DMS153 (cell line): ENCODE measurements at places on chromosomes 12 and 14.

DNA sequence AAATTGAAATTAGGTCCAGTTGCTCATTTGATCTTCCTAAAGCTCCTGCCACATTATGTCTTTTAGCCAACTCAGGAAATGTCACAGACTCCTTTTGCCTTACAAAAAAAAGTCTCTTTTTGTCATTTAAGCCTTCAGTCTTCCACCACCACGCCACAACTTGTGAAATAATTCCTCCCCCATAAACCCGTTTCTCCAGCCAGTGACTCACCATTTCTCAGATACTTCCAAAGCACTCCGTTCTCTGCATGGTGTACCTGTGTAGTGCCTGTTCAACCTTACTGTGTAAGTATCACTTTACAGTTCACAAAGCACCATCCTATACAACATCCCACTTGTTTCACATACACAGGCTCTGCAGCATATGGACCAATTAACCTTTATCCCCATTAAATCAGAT is 139.5 kb upstream of the AEBP2 start:
- DNase-seq: no peak

- no peak for DNase-seq
These were observed 55.6 kb upstream of the PTPRB start for GRCh38 chr12:70692681-70693288.

GRCh38 chr14:93305725-93306418 is 27.0 kb downstream of the BTBD7 start:
- no peak for DNase-seq

- DNase-seq: no peak
These were observed 13.5 kb upstream of the ATG14 start for GRCh38 chr14:55425091-55425490.

DNA sequence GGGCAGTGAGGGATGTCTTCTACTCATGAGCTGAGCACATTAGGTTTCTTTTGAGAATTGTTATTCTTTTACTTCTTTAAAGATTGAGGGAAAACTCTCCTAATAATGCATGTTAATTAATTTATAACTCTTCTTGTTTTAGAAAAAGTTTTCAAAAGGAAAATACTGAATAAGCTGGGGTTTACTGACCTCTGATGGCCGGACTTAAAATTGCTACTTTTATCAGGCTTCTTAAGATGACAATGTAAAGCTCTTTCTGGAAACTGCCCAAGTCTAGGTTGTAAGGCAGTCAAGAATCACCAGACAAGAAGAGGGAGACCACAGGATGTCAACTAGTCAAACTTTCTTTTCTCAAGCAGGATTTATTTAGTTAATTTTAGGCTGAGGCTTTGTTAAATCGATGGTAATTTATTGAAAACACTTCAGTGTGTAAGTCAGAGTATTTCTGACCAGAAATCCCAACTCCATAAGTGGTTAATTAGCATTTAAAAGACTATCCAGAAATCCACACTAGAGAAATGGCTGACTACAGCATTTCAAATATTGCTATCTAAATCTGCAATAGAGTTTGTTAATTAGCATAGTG is 82.1 kb downstream of the AVPR1A start:
- DNase-seq: no peak

GRCh38 chr14:65100922-65101541 is 1.3 kb downstream of the MAX start:
- no peak for DNase-seq

DNA sequence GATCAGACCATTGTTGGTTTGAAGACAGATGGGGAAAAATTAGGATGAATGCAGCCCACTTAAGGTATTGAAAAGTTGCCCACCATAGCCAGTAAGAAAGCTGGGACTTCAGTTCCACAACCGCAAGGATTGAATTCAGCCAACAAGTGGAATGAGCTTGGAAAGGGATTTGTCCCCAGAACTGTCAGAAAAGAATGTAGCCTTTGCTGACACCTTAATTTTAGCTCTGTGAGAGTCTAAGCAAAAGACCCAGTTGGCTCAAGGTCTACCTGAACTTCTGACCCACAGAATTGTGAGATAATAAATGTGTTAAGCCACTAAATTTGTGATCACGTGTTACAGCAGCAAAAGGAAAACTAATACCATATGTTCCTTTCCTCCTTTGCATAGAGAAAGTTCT is 29.4 kb downstream of the PPFIA2 start:
- no peak for DNase-seq

GRCh38 chr14:100052819-100053218 is 12.4 kb upstream of the EVL start:
- DNase-seq: no peak

DNA sequence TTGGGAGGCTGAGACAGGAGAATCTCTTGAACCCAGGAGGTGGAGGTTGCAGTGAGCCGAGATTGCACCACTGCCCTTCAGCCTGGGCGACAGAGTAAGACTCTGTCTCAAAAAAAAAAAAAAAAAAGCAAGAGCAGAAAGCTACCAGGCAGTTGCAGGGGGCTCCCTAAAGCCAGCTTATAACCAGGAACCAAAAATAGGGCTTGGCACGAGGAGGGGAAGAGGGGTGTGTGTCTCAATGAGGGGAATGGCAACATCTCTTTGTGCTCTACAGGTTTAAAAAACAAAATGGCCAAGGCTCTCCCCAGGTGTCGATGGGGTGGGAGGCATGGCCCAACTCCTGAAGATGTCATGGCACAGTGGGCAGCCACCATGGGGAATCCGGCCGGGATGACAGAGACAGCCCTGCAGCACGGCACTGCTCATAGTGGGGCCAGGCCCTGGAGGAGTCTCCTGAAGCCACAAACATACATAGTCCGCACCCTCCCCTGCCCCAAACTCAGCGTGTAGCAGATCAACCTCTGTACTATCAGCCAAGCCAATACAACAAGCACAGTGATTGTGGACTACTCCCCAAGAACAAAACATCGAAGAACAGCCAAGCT is 16.0 kb upstream of the EIF5 start:
- no peak for DNase-seq

DNA sequence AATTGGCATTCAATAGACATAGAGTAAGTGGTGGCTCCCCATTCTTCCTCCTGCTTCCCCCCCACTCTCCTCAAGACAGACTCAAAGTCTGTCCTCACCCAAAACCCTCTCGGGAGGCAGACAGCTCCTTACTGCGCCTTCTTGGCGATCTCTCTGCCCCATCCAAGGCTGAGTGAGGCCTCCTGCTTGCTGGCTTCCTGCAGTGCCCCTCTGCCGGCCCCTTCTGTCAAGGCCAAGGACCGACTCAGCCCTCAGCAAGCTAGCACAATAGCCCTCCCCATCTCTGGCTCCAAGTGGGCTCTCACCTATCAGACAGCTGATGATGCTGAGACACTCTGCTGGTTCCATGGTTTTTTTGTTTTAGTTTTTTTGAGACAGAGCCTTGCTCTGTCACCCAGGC is 62.5 kb upstream of the DLK1 start:
- no peak for DNase-seq

DNA sequence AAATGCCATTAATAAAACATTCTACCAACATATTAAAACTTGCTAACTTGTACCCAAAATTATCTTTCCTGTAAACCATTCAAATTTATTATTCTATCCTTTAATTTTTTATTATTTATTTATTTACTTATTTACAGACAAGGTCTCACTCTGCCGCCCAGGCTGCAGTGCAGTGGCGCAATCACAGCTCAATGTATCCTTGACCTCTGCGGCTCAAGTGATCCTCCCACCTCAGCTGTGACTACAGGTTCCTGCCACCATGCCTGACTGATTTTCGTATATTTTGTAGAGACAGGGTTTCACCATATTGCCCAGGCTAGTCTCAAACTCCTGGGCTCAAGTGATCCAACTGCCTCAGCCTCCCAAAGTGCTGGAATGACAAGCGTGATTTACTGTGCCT is 20.4 kb upstream of the LIN7A start:
- no peak for DNase-seq

DNA sequence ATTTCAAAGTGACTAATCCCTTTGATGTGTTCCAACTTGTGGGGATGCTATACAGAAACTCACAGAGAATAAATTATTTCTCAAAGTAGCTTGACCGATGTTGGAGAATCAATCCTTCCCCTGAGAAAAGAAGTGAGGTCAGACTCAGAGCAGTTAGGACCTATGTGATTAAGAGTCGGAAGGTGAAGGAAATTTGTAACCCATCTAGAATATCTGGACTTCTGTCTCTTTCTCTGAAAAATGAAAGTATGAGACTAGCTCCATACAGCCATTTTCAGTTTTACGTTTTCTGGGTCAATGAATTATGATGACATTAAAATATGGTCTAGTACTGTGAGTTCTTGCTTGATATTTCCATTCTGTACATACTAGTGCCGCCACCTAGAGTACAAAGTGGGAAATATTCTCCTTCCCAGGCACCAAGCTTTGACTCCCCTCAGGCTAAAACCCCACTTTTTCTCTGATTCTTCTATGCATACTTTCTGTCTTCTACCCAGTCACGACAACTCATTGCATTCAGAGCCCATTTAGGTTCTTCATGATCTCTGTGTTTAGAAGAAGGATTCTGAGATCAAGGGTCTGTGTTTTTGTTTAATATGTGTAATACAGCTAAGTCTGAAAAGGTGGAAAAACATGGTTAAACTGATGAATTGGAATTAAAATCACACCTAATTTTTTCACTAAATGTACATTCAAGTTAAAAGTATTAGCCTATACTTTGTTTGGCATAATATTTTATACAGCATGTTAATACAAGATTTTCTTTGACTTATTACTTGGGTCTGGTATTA is 6.9 kb upstream of the NTS start:
- peak; percentile 16 for DNase-seq

DNA sequence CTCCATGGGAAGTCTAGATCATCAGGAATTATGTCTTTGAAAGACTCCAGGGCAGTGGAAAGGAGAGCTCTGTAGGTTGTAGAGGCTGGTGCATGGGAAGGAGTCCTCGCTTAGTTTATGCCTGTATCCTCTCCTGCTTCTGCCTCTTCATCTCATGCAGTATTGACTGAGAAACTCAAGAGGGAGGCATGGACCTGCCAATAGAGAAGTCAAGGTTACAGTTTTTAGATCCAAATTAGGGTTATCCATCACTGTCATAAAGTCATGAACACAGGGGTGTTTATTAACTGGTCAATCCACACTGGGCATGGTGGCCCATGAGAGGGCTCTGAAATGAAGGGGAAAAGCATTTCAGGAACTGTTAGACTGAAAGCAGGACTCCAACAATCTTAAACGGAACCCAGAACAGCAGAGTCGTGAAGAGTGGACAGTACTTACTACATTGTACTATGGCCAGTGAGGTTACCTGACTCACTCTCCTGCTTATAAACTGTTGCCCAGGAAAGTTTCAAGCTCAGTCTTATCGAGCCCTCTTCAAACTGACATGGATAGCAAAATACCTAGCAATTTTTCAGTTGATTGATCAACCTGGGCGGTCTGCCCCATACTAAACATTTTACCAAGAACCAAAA is 30.1 kb upstream of the DHRS7 start:
- DNase-seq: peak; percentile 15

DNA sequence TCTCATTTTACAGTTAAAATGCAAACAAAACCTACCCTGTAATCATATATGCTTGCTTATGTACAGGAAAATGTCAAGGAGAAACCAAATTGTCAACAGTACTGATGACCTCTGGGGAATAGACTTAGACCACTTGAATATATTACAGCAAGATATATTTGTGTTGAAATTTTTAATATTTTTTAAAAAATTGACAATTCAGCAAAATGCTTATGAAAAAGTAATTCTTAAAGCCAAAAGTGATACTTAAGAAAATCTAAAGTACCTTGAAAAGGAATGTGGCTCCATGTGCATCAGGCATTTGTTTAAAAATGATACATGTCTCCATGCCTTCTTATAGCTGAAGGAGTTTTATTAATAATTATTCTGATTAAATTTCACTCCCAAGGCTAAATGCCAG is 49.2 kb downstream of the PTPN21 start:
- no peak for DNase-seq

- DNase-seq: peak; percentile 24
These were observed 789.6 kb downstream of the NRXN3 start for GRCh38 chr14:78959674-78960264.

DNA sequence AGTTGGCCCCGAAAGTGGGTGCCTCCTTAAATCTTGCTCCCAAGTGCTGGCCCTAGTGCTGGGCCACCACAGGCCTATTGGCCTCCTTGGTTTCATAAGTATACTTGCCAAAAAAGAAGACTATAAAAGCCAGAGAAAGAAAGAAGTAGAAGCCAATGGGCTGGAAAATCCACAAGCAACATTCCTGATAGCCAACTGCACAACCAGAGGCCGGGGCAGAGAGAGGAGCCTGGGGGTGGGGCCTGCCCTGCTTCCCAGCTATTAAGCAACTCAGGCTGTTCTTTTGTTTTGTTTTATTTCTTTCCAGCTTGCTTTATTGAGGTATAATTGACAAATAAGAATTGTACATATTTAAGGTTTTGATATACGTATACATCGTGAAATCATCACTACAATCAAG is 177.2 kb upstream of the NTF3 start:
- DNase-seq: no peak

GRCh38 chr12:124233041-124233796 is 61.7 kb upstream of the RFLNA start:
- DNase-seq: no peak

GRCh38 chr14:87175175-87175574 is 817.8 kb downstream of the GALC start:
- no peak for DNase-seq

DNA sequence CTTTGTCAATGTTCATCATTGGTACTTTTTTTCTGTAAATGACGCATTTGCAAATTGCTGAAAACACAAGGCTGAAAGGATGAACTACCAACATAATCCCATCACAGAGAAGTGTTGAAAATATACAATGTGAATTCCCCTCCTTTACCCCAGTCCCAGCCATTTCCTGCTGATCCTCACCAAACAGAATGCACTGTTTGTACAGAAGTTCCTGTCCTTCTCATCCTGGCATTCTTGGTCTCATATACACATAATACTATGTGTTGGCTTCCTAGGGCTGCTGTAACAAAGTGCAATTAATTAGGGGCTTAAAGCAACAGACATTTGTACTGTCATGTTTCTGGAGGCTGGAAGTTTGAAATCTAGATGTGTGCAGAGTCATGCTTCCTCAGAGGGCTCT is 836.2 kb upstream of the MGAT4C start:
- no peak for DNase-seq
